ENCODE measurements at places on chromosomes 16 and 17. TPM values are rescaled to one million over a fixed set of nuclear protein-coding genes. Genes with fewer than 3 reads are reported as not detected.

Gene TPSAB1
- 103 TPM for total RNA-seq

DNA sequence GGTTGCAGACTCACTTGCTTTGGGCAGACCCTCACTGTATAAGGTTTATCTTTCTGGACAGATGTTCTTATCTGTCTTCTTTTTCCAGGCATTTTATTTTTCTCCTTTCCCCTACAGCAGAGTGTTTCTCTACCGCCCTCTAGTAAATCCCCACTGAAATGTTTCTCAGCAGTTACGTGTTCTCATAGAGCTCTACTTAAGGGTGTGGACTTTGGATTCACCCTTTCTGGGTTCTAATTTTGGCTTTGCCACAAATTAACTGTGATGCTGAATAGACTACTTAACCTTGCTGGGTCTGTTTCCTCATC, 2.0 kb downstream of the ADAT1 start:
- no peaks in the 10 kb centered on the region for H3K27me3 ChIP-seq
- H3K27ac ChIP-seq = no peak overlapping the region

Gene MILR1
- total RNA-seq = 19.6 TPM

DNA sequence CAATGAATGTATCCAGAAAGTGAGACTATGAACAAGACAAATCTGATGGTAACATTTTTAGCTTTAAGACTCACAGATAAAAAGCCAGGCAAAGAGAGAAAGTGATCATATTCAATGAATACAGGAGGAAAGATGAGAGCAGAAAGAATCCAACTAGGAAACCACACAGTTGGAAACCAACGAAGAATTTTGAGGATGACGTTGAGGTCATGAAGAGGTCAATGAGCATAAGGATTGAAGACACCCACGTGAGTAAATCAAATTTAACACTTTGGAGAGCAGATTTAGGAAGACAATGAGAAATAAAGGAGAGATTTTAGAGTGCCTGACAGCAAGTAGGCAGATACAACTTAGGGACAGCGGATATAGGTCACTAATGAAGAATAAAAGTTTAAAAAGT, 948.1 kb downstream of the KCNJ2 start:
- no peaks in the 10 kb centered on the region for H3K27me3 ChIP-seq
- H3K4me3 ChIP-seq = no peak overlapping the region
- no peak for DNase-seq
- H3K36me3 ChIP-seq = no peaks in the 10 kb centered on the region

DNA sequence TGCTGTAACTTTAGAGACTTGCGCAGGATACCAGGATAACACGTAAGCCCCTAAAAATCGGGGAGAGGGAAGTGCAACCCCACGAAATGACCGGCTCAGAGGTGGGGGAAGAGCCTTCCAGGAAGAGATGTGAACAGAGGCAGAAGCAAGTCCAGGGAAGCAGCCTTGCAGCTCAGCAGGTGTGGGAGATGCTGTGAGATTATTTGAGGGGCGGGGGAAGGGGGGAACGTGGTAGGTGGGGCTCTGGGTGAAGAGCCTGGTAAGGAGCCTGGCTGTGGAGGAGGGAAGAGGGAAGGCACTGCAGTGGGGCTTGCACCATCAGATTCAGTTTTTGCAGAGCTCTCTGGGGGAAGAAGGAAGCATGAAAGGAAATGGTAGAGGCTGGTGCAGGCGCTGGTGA, 95.4 kb upstream of the CACNG5 start:
- peaks cover 36% of the 10 kb centered on the region for H3K36me3 ChIP-seq
- H3K4me3 ChIP-seq = no peak overlapping the region
- no peaks in the 10 kb centered on the region for H3K27me3 ChIP-seq

GRCh38 chr17:63768433-63768832, 5.0 kb downstream of the CCDC47 start:
- H3K4me1 ChIP-seq = peaks cover 42% of the 10 kb centered on the region
- no peak overlapping the region for H3K27ac ChIP-seq
- H3K36me3 ChIP-seq = peaks cover 32% of the 10 kb centered on the region
- no peak overlapping the region for H3K4me3 ChIP-seq
- H3K27me3 ChIP-seq = no peaks in the 10 kb centered on the region

Gene ST6GALNAC1
- 16.6 TPM for total RNA-seq

DNA sequence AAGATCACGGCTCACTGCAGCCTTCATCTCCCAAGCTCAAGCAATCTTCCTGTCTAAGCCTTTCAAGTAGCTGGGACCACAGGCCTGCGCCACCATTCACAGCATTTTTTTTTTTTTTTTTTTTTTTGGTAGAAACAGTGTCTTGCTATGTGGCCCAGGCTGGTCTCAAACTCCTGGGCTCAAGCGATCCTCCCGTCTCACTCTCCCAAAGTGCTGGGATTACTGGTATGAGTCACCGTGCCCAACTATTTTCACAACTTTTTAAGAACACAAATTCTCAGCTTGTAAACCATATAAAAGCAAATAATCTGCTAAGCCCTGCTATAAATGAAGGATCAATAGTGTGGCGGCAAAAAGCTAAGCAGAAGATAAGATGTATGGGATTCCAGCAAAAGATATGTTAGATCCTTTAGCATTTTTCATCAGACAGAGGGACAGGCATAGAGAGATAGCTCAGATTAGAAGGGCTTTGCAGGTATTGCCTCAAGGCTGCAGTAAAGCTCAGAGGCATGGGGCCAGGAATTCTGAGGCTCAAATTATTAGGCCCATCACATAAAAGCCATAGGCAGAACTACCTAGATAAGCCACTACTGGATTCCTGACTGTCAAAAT, 55.1 kb downstream of the EMP2 start:
- H3K4me1 ChIP-seq = peaks cover 9% of the 10 kb centered on the region
- no peaks in the 10 kb centered on the region for H3K27me3 ChIP-seq

DNA sequence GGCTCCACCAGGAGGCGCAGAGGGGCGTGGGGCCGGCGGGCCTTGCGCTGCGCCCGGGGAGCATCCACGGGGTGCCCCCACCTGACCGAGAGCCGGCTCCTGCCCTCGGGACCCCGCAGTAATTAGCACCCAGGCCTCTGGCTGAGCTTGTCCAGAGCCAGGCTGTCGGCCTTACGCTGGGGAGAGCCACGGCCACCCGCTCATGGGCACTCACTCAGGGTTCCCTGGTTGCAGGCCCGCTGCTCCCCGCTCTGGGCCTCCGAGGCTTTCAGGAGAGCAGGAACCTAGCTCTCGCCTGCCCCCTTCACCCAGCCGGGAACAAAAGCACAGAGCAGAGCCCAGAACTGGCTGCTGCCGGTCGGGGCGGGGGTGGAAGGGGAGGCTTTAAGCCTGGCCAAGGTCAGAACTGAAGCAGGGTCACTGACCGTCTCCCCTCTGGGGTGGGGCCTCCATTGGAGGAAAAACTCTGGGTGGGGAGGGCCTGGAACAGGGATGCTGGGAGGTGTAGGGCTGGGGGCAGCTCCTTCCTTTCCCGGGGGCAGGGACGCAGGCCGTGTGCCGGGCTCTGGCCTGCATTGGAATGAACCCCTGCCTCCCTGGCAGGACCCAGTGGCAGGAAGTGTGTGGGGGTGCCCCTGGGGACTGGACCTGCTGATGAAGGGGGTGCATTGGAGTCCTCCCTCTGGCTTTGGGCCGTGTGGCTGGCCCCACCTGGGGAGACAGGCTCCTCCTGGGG, 12.3 kb downstream of the GLIS2 start:
- H3K4me1 ChIP-seq = peaks cover 69% of the 10 kb centered on the region
- H3K36me3 ChIP-seq = peaks cover 13% of the 10 kb centered on the region
- no peaks in the 10 kb centered on the region for H3K27me3 ChIP-seq
- DNase-seq = peak; percentile 84
- peak overlapping the region; percentile 85 for H3K27ac ChIP-seq
- peak overlapping the region; percentile 56 for H3K4me3 ChIP-seq

Gene SLFN12L
- total RNA-seq = 4.0 TPM

Gene AANAT
- total RNA-seq = not detected

DNA sequence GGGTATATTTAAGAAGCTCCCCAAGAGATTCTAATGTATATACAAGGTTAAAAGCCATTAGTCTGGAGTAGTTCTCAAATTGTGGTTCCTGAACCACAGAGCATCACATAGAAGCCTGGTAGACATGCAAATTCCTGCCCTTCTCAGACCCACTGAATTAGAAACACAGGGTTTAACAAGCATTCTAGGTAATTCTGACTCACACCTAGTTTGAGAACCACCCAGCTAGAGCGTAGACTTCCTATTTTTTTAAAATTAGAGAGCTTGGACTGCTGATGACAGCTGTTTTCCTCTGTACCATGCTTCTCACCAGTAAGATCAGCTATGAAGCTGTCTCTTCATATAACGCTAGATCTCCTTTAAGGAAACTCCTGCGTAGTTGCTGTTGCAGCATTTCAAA, 50.6 kb downstream of the HS3ST3B1 start:
- peaks cover 10% of the 10 kb centered on the region for H3K4me1 ChIP-seq
- H3K27ac ChIP-seq = no peak overlapping the region
- no peak for DNase-seq
- no peaks in the 10 kb centered on the region for H3K36me3 ChIP-seq
- H3K4me3 ChIP-seq = no peak overlapping the region
- no peaks in the 10 kb centered on the region for H3K27me3 ChIP-seq

Gene HS3ST3A1
- total RNA-seq = 0.53 TPM

Gene PRAC2
- not detected for total RNA-seq

DNA sequence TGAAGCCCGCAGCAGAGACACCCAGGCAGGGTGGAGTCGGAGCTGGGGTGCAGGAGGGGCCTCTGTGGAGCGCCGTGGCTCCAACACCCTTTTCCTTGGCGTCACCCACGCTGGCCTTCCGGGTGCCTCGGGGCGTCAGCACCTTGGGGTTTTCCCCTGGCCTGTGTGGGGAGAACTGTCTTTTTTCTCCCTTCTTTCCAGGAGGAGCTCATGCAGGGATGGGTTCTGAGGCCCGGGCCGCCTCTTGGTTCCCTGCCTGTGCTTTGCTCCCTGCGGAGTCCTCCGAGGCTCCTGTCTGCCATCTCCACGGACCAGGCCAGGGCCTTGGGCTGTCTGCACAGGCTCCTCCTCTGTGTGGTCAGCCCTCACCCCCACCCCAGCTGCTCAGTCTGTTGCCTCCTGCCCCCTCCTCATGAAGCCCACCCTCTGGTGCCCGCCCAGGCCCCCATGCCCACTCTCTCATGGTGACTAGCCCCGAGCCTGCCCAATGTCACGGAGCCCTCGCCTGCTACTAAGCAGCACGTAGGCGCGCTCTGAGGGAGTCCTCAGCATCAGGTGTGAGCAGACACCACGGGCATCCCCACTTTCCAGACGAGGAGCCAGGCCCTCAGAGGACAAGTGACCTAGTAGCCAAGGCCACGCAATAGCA, 5.0 kb downstream of the KATNB1 start:
- peaks cover 12% of the 10 kb centered on the region for H3K4me1 ChIP-seq
- H3K36me3 ChIP-seq = peaks cover 30% of the 10 kb centered on the region
- no peak overlapping the region for H3K27ac ChIP-seq
- no peaks in the 10 kb centered on the region for H3K27me3 ChIP-seq

- no peaks in the 10 kb centered on the region for H3K27me3 ChIP-seq
- peaks cover 15% of the 10 kb centered on the region for H3K4me1 ChIP-seq
- no peak overlapping the region for H3K4me3 ChIP-seq
- no peak for DNase-seq
Measured at GRCh38 chr16:48441106-48441505, 55.9 kb upstream of the SIAH1 start.

DNA sequence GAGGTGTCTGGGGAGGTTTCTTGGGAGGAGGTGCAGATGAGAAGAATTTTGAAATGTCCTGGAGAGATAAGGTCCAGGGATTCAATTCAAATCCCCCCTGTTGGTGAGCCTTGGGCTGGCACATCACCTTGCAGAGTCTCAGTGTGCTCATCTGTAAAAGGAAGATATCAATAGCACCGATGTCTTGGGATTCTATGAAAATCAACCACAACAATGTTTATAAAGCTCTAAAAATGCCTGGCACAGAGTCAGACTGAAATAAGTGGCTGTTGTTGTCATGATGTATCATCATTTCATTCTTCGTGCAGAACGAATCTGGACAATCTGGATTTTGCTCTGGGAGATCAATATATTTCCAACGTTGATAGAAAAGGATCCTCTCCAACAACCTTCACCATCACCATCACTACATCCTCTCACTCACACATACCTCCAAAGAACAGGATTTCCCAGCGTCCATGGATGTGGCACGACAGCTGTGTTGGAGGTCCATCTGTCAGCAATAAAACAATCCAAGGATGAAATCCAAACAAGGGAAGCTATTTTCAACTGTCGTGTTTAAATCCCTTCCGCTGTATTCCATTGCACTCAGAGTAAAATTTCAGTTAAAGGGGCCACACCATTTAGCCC, 393.7 kb upstream of the DYNLRB2 start:
- no peaks in the 10 kb centered on the region for H3K36me3 ChIP-seq
- H3K27ac ChIP-seq = no peak overlapping the region
- H3K4me3 ChIP-seq = no peak overlapping the region
- DNase-seq = no peak
- no peaks in the 10 kb centered on the region for H3K27me3 ChIP-seq
- H3K4me1 ChIP-seq = peaks cover 6% of the 10 kb centered on the region

Gene ZG16
- total RNA-seq = not detected

- H3K4me3 ChIP-seq = no peak overlapping the region
- H3K36me3 ChIP-seq = no peaks in the 10 kb centered on the region
- no peaks in the 10 kb centered on the region for H3K4me1 ChIP-seq
- no peaks in the 10 kb centered on the region for H3K27me3 ChIP-seq
Measured at GRCh38 chr16:6728381-6728780, 604.3 kb upstream of the RBFOX1 start.

GRCh38 chr17:58643147-58643546, 48.7 kb downstream of the TEX14 start:
- H3K4me1 ChIP-seq = no peaks in the 10 kb centered on the region
- no peak overlapping the region for H3K4me3 ChIP-seq
- no peaks in the 10 kb centered on the region for H3K27me3 ChIP-seq
- no peak for DNase-seq

Gene TBC1D3C
- total RNA-seq = 0.38 TPM

Gene KRT17
- total RNA-seq = 2.6 TPM

Gene TEKT1
- total RNA-seq = 9.7 TPM

GRCh38 chr17:44360144-44360533, 3.5 kb downstream of the FAM171A2 start:
- DNase-seq = no peak
- H3K27me3 ChIP-seq = peaks cover 17% of the 10 kb centered on the region
- H3K27ac ChIP-seq = no peak overlapping the region
- H3K4me3 ChIP-seq = no peak overlapping the region
- no peaks in the 10 kb centered on the region for H3K36me3 ChIP-seq

GRCh38 chr17:7216242-7217112, 3.2 kb downstream of the DLG4 start:
- peaks cover 70% of the 10 kb centered on the region for H3K4me1 ChIP-seq
- peak overlapping the region; percentile 49 for H3K4me3 ChIP-seq
- H3K36me3 ChIP-seq = peaks cover 3% of the 10 kb centered on the region
- no peak for DNase-seq

- H3K4me1 ChIP-seq = peaks cover 10% of the 10 kb centered on the region
- no peaks in the 10 kb centered on the region for H3K36me3 ChIP-seq
- no peak for DNase-seq
- no peak overlapping the region for H3K4me3 ChIP-seq
- no peaks in the 10 kb centered on the region for H3K27me3 ChIP-seq
Measured at GRCh38 chr17:72033334-72033733, 87.5 kb upstream of the SOX9 start.

Gene EPN3
- total RNA-seq = 1.5 TPM
